HAP-1 (cell line): ENCODE measurements at places on chromosomes 12 and 14.

- DNase-seq: no peak
These were observed 587 bp downstream of the SELPLG start for GRCh38 chr12:108633081-108633533.

DNA sequence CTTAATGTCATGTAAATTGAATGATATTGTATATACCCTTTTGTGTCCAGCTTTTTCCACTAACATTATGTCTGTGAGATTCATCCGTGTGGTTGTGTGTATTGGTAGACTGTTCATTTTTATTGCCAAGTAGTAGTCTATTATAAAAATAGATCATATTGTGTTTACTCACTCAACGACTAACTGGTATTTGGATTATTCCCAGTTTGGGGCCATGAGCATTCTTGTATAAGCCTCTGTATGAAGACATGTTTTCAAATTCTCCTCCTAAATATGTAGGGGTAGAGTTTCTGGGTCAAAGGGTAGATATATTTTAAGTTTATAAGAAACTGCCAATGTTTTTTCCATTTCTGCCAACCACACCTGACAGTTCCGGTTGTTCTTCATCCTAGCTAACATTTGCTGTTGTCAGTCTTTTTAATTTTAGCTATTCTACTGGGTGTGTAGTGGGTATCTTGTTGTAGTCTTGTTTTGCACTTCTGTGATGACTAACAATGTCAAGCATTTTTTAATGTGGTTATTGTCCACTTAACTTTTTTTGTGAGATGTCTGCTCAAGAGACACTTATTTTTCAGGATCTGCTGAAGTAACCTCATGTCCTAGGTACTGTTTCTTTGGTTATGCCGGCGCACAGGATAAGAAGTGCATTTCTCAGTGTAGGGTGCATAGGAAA, 93.2 kb downstream of the DACT1 start:
- no peak for DNase-seq

GRCh38 chr14:95609398-95609990, 74.6 kb downstream of the GLRX5 start:
- peak; percentile 84 for DNase-seq

- DNase-seq: no peak
These were observed 158.9 kb upstream of the FOXG1 start for GRCh38 chr14:28607661-28608060.
